ENCODE measurements at places on chromosomes 7 and 10. TPM values are rescaled to one million over a fixed set of nuclear protein-coding genes. Genes with fewer than 3 reads are reported as not detected.

OR2F2 gene
- total RNA-seq: not detected

CALY gene
- not detected for total RNA-seq

SLC39A12 gene
- not detected for total RNA-seq

NUDCD3 gene
- 96.9 TPM for total RNA-seq

SPDYE1 gene
- total RNA-seq: not detected

NYAP1 gene
- 0.34 TPM for total RNA-seq

DNAJB9 gene
- total RNA-seq: 7.9 TPM

TWIST1 gene
- total RNA-seq: not detected

TBATA gene
- not detected for total RNA-seq

MICU1 gene
- 29.2 TPM for total RNA-seq

IFIT1B gene
- total RNA-seq: not detected

All from activated naive CD8-positive, alpha-beta T cell treated with anti-CD3 and anti-CD28 coated beads for 36 hours (primary cell).